ENCODE measurements at places on chromosomes 11 and 22. TPM values are rescaled to one million over a fixed set of nuclear protein-coding genes. Genes with fewer than 3 reads are reported as not detected.

The RFPL1 gene
- not detected for total RNA-seq

The SGSM1 gene
- not detected for total RNA-seq

The TRIM6 gene
- total RNA-seq: 4.7 TPM

The CYP2D6 gene
- 0.28 TPM for total RNA-seq

The SAA4 gene
- total RNA-seq: 0.42 TPM

The KCNK4 gene
- total RNA-seq: not detected

The FAM111B gene
- total RNA-seq: 9.5 TPM

The TMEM191B gene
- 1.3 TPM for total RNA-seq

The KCNJ5 gene
- total RNA-seq: 0.85 TPM

The MPPED1 gene
- total RNA-seq: not detected

The GGTLC2 gene
- not detected for total RNA-seq

The CD44 gene
- total RNA-seq: 419 TPM

The OR8G5 gene
- not detected for total RNA-seq

The EXPH5 gene
- total RNA-seq: 4.8 TPM

The NAALAD2 gene
- total RNA-seq: not detected

The LBHD1 gene
- 5.2 TPM for total RNA-seq

The OR51E1 gene
- not detected for total RNA-seq

The ANO9 gene
- 10.5 TPM for total RNA-seq

The SLC22A25 gene
- not detected for total RNA-seq

The ASRGL1 gene
- total RNA-seq: not detected

The PTGDR2 gene
- total RNA-seq: not detected

The USP28 gene
- total RNA-seq: 21.6 TPM

The MIAT gene
- 0.37 TPM for total RNA-seq

The HTR3B gene
- total RNA-seq: not detected

The TIMP3 gene
- total RNA-seq: 43.9 TPM

The OR4D9 gene
- not detected for total RNA-seq

The IL17REL gene
- total RNA-seq: not detected

The MAP6 gene
- 0.37 TPM for total RNA-seq

The GCAT gene
- 38.1 TPM for total RNA-seq

The APOBEC3F gene
- 2.1 TPM for total RNA-seq

The CCDC81 gene
- total RNA-seq: 0.37 TPM

The MMP20 gene
- not detected for total RNA-seq

The PDGFD gene
- 1.9 TPM for total RNA-seq

The TMPRSS6 gene
- total RNA-seq: not detected
